ENCODE measurements at places on chromosomes 2 and 18.

DNA sequence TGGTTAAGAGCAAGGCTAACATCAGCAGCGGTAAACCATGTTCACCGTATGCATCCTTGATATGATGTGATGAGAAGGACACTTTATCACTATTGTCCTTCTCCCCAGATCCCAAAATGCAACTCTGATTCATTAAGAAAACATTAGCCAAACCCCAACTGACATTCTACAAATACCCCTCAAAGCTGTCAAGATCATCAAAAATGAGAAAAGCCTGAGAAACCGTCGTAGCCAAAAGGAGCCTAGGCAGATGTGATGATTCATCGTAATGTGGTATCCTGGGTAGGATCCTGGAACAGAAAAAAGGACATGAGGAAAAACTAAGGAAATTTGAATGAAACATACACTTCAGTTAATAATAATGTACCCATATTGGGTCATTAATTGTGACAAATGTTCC, 67.3 kb upstream of the ST6GAL2 start:
- DNase-seq: no peak

GRCh38 chr18:58061349-58061748, 17.3 kb downstream of the NEDD4L start:
- DNase-seq: no peak

DNA sequence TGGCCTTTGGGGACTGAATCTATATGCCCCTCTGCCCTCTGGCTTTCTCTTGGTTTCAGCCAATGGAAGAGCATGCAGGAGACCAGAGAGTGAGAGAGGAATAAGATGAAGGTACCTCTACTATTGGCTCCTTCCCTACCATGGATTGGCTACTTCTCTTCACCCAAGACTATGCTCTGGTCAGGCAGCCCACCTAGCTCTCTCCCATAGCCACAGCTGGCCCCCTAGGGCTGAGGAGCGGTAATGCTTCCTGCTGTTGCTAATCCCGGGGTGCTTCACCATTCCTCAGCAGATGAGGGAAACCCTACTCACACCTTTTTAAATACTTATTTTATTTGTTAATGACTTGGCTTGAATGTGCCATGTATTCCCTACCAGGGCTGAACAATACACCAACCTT, 142.4 kb downstream of the MREG start:
- peak; percentile 37 for DNase-seq

DNA sequence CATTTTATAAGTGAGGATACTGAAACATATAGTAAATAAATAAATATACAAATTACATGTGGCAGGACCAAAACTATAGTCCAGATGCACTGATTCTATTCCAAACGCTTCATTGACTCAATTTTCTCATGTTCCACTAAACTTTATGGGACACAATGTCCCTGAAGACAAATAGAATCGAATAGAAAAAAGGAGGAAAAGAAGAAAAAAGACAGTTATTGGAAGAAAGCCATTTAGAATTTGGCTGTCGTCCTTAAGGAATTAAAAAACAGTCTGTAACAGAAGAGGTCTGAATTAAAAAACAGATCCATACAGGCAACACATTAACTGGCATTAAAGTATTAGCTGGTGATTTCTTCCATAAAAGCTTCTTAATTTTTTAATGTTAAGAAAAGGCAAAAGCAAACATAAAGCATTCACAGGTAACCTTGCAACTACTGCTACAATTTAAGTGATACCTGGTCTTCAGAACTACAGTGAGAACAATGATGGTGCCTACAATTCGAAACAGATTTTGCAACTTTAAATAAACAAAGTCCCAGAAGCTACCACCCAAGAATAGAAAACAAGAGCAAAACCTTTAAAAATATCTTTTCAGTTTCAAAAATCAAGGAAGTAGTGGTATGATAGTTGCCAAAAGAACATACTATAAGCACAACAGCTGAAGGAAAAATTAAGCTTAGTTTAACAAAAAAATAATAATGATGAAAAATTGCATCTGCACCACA, 17.4 kb upstream of the CHAC2 start:
- no peak for DNase-seq

- no peak for DNase-seq
These were observed 74.4 kb upstream of the CYP20A1 start for GRCh38 chr2:203164311-203164935.

DNA sequence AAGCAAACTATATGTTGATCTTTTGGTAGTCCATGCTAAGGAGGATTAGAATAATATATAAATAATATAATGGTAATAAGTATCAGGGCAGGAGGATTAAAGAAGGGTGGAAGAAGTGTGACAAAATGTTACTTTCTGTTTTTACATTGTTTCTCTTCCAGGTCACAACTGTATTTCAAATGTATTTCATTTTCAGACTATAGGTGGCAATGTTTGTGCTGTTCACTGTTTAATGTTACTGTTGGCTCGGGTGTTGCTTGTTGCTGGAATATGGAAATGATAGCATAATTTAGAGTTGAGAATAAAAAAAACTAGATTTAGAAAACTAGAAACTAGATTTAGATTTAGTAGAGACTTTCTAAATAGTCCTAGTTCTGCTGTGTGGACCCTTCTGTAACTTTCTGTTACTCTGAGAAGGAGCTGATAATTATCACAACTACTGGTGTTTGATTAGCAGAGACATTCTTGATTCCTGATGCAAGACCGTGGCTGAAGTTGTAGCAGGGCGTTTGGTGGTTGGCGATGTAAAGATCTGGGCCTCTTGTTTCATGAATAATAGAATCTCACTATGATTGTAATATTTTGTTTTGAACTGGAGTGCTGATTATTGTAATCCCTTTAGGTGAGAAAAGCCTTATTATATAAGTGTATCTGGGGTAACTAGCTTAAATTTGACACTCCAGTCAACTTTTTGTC, 7.9 kb downstream of the NEDD4L start:
- peak; percentile 41 for DNase-seq

GRCh38 chr2:25309402-25309801, 32.3 kb downstream of the DNMT3A start:
- DNase-seq: peak; percentile 29

GRCh38 chr18:79748321-79749180, 49.2 kb upstream of the KCNG2 start:
- DNase-seq: no peak

GRCh38 chr2:207184348-207184747, 18.6 kb upstream of the KLF7 start:
- DNase-seq: no peak

- DNase-seq: no peak
These were observed 26.0 kb upstream of the SSB start for GRCh38 chr2:169772651-169773050.

DNA sequence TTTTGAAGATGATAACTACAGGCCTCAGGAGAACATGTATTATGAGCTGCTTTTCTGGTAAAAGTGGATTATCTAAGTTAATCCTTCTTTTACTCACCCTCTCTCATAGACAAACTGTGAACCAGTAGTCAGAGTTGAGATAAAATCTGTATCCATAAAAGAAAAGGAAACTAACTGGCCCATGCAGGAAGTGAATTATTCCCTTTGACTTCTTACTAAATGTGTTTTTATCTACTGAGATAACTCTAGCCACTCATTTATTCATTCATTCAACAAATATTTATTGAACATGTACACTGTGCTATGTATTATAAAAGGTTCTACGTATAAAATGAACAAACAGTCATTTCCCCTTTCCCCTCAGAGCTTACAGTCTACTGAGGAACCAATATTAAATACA, 10.0 kb downstream of the WDR35 start:
- DNase-seq: no peak

GRCh38 chr18:11408555-11409065, 200.8 kb upstream of the SLC35G4 start:
- DNase-seq: no peak

DNA sequence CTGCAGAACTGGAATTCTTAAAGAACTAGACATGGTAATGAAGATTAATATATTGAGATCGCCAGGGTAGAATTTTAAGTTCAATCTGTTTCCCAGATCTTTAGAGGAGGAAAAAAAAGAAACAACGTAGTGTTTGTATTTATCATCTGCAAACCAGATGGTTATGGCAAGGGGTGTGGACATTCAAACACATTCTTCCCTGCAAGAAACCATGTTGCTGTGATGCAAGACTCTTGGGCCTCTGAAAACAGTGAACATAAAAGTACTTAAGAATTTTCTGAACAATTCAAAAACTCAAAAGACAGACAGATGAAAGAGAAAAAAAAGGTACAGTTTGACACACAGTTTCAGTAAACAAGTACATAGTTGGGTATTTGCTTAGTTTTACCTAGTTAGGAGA, 35.6 kb downstream of the COL5A2 start:
- DNase-seq: no peak

GRCh38 chr2:14433946-14434495, 198.5 kb upstream of the LRATD1 start:
- DNase-seq: no peak

- peak; percentile 3 for DNase-seq
These were observed 165.3 kb upstream of the SYT4 start for GRCh38 chr18:43442571-43442970.

DNA sequence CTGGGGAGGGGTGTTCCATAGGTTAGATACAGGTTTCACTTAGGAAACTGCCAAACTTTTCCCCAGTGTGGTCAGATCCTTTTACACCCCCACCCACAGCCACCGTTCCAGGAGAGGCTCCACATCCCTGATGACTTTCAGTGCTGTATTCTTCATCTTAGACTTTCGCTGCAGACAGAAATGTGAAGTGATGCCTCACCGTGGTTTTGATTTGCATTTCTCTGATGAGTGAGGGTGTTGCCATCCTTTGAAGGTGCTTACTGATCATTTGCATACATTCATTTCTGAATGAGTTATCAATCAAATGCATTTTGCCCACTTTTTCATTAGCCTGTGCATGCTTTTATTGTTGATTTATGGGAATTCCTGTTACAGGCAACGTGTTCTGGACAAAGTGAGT, 14.9 kb downstream of the COPS9 start:
- DNase-seq: no peak

GRCh38 chr2:23492921-23493320, 107.9 kb downstream of the KLHL29 start:
- no peak for DNase-seq

GRCh38 chr2:43538034-43538670, 57.7 kb downstream of the THADA start:
- no peak for DNase-seq

DNA sequence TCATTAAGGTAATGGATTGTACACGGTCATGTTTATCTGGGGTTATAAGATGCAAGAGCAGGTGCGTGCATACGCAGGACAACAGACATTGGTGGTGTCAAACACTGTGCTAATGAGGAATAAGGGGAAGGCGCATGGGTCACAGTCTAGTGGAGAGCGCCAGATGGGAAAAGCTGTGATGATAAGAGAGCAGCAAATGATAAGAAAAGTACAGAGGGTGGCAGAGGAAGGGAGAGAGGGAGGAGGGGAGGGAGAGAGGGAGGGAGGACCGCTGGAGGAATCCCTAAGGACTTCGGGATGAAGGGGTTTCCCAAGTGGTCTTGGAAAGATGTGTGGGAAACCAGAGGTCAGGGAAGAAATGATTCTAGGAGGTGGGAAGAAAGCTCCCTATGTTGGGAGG, 2.9 kb downstream of the TNFRSF11A start:
- no peak for DNase-seq

DNA sequence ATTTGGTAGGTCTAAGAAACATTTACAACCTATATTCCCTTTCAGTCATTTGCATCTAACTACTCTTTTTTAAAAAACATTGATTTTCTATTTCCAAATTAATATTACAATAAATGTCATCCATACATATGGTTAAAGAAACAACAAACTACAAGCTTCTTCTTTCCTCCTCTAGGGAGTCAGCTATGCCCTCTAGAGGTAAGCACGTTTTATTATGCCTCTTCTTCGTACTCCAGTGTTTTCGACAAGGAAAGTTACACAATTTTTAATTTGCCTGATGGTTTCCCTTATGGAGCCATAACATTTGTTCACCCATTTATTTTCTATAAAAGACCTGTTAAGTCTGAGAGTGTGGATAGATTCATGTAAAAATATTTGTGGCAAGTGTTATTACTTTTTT, 183.4 kb upstream of the CDH7 start:
- DNase-seq: peak; percentile 22

DNA sequence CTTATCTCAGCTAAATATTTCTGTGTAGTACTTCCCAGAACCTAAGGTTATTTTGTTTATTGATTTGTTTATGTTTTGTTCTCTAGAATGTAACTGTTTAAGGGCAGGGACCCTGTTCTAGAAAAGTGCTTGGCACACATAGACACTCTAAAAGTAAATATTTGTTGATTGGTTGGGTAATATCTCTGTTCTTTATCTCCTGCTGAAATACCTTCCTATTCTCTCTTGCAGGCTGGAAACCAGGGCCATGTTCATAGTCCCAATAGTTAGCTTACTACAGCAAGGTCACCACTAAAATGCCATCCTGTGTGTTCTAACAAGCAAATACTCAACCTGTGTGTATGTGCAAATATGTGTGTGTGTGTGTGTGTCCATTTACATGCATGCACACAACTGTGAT, 375.6 kb upstream of the MEIS1 start:
- no peak for DNase-seq

Data from NCI-H460 (cell line).